NCI-H748 treated with DMSO at 0.1 percent for 48 hours (cell line): ENCODE measurements at places on chromosomes 7 and 10.

DNA sequence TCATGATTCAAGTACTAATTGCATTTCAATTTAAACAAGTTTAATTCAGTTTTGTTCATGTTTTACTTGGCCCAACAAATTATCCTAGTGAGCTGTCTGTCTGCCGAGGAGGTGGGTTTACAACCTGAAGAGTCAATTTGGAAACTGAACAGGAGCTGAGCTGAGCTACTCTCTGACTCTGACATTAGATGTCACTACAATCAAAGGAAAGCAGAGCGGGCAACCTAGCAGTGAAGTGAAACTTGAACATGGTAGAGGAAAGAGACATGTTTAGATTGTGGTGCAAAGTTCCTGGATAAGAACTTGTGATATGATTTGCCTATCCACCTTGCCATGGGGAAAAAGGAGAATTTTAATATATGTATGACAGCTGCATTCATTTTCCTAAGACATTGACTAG is 9.6 kb upstream of the AGR3 start:
- DNase-seq, result peak; percentile 19

GRCh38 chr10:87541114-87541513 is 36.4 kb downstream of the MINPP1 start:
- no peak for DNase-seq

GRCh38 chr10:28400176-28400575 is 97.3 kb upstream of the MPP7 start:
- DNase-seq, result no peak

GRCh38 chr7:143315776-143316175 is at the start of gene CLCN1:
Gene CLCN1 (plus strand): TSS chr7:143316111. CDS start chr7:143316213, 102 bp downstream.
- no peak for DNase-seq

- no peak for DNase-seq
Measured at GRCh38 chr10:92857904-92858514, 9.7 kb downstream of the EXOC6 start.

GRCh38 chr7:21454182-21454581 is 26.3 kb downstream of the SP4 start:
- no peak for DNase-seq

DNA sequence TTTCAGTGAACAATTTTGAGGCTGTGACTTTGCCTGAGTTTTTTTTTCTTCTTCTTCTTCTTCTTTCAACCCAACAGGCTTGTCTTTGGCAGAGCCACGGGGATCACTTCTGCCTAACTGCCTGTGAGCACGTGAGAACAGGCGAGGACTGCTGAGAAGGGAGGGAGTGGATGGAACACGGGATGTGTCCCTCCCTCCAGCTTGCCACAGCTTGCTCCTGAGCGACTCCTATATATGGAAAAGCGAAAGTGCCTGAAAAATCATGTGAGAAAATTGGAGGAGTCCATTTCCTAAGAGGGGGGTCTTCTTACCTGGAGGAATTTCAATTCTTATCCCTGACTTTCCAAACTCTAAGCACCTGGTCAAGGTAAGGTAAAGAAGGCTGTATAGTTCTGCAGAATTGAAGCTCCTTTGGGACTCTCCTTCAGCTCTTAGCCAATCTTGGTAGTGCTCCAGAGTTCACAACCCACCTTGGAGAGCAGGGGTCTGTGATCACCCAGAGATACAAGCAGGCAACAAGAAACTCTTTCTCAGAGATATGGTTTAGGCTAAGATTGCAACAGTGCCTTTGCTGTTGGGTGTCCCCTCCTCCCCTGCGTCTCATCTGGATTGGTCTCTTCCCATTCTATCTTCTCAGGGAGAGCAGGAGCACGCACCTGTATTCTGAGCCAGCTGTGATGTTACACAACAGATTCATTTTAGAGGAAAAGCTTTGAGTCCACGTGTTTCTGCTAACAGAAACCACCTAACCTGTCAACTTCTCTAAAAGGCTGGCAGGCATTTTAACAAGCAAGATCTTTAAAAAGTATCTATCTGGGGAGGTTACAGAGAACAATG is at the start of gene MAT1A:
Gene MAT1A, minus strand, starts transcription at position 208 of the 837 bp plus-strand sequence. CDS start 235 bp downstream, outside the sequence.
- DNase-seq, result peak; percentile 6

- no peak for DNase-seq
Measured at GRCh38 chr7:140143997-140144396, 32.8 kb downstream of the KDM7A start.

- no peak for DNase-seq
Measured at GRCh38 chr10:62266147-62266546, 2.5 kb downstream of the RTKN2 start.

DNA sequence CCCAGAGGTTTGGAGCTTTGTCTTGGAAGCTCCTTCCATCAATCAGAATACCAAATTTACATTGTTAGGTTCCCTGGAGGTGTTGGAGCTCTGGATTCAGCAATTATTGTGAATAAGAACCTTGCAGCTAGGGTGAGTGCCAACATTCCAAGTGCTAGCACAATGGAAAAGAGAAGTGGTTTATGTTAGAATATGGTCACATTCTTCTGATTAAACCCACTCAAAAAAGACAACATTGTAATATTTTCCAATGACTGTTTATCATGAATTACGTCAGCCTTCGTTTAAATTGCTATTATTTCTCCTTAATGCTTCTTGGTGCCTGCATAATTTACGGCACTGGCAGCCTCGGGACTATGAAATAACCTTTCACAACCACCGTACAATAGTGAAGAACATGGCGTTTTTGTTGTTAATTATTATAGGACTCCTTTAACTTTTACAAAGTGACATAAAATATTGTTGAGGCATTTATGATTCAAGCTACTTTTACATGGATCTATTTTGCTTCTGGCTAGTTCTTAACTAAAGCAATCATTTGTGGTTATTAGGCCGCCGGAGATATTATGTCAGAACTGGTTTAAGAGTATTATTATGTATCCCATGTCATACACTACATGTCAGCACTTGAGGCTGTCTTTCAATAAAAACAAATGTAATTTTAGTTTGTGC is 117.7 kb downstream of the ARID5B start:
- DNase-seq, result peak; percentile 5

- DNase-seq, result no peak
Measured at GRCh38 chr7:157318015-157318706, 18.6 kb upstream of the DNAJB6 start.

DNA sequence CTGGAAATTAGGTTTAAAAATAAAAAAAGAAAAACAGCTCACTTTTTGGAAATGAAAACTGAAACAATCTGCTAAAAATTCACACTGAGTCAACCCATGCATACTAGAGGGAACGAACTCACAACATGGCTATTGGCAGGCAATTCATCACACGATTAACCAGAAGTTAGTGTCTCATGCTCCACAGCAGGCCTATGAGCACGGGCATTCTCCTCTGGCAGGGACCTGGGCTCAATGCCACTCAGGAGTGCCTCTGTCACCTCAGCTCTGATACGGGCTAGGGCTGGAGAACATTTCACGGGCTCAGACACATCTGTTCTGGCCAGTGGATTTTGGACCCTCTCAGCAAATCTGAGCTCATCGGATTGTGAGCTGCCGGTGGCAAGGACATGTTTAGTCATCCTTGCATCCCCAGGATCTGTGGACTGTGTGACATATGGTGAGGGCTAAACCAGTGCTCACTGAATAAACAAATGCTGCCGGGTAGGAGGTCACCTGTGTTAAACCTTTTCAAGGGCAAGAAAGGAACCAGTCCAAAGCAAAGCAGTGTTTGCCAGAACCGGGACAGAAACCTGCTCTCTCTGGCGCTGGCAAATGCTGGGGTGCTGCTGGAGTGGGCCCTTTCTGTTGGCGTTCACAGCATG is 40.1 kb downstream of the POLR3A start:
- no peak for DNase-seq

DNA sequence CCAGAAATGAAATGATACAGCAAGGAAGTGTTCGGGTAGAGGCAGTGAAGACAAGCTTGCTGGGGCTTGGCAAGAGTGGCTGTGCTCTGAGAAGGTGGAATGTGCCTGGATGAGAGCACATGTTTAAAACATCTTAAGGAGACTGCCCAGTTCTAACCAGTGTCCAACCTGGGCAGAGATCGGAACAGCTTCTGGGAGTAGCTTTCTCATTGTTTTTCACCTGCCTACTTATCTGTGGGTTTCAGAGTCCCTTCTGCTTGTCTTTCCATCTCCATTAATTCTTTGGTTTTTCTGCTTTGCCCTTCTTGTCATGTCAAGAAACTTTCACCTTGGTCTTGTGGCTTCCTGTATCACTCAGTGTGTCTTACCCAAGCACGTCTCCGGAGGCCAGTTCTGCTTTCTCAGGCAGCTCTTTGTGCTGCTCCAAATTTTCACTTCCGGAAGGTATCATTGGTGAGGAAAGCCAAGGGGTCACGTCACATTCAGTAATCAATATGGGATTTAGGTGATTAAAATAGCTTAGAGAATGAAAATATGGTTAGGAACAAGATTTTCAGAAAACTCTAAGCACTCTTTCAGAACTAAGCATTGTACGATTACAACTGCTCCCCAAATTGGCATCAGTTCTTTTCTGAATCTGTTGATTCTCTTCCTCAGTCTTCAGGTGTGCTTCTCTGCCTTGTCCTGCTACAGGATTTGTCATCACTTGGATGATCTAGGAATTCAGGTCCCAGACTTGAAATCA is 5.5 kb upstream of the LAMB4 start:
- no peak for DNase-seq

DNA sequence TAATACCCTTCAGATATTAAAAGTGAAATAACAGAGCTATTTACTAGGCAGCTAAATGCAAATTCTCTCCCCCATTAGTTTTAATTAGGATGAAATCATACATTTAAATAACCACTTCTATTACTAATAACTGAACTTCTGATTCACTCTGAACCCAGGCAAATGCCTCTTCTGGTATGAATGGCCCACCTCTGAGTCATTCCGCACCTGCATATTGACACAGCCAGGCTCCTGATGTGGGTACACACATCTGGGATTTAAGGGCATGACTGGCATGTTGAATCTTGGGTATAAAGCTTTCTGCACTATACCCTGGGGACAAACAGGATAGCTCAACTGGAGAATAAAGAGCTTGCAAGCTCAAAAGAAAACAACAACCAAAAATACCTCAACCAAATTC is 140.9 kb downstream of the AUTS2 start:
- DNase-seq, result no peak

- no peak for DNase-seq
Measured at GRCh38 chr10:44233561-44234482, 151.1 kb downstream of the CXCL12 start.

DNA sequence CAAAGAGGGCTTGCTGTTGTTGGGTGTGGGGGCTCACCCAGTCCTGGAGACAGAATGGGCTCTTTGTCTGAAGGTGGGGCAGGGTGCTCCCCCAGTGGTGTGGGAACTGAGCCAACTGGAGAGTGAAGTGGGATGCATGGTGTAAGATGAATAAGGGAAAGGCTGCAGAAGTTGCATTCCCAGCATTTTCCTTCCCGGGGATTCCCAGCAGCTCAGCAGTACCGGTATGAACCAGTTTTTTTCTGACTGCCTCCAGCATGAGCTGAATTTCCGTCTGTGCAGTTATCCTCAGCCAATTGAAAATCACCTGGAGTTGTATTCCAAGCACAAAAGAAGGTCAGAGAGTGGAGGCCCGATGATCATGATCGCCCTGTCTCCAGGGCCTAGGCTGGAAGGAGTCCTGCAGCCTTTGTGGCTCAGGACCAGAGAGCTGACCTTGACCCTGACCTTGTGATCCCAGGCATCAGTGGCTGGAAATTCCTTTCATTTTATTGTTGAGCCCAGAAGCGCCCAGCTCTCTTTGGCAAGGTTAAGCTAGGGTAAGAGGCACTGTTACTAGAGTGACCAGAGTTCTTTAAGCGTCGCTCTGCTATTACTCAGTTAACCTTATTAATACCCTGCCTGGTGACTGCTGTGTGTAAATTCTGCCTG is 33.4 kb downstream of the OGDH start:
- DNase-seq, result no peak

- DNase-seq, result no peak
Measured at GRCh38 chr7:151246102-151246850, 2.2 kb downstream of the SMARCD3 start.

- no peak for DNase-seq
Measured at GRCh38 chr10:102776779-102777456, 33.2 kb downstream of the WBP1L start.

GRCh38 chr10:114646426-114646825 is 11.6 kb downstream of the ABLIM1 start:
- no peak for DNase-seq

GRCh38 chr10:118405928-118406327 is 63.8 kb upstream of the FAM204A start:
- no peak for DNase-seq

- DNase-seq, result peak; percentile 99
Measured at GRCh38 chr10:76998451-76998850, 639.2 kb downstream of the KCNMA1 start.

GRCh38 chr10:46536171-46536570 is 20.3 kb downstream of the GPRIN2 start:
- DNase-seq, result no peak

- DNase-seq, result no peak
Measured at GRCh38 chr10:11068861-11069633, 51.4 kb downstream of the CELF2 start.

DNA sequence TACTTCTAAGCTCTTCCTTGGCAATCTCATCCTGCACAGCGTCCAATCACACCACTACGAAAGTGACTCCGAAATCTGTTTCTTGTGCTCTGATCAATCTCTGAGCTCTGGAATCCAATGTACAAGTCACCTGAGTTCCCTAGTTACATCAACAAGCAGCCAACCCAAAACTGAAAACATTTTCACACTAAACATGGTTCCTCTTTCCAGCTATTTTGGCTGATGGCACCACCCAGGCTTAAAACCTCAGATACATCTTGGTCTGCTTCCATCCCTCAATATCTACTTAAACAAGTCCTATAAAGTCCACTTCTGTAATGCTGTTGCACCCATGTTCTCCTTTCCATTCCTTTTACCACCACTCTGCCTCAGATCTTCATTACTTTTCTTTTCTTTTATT is 3.6 kb downstream of the BLOC1S2 start:
- no peak for DNase-seq

DNA sequence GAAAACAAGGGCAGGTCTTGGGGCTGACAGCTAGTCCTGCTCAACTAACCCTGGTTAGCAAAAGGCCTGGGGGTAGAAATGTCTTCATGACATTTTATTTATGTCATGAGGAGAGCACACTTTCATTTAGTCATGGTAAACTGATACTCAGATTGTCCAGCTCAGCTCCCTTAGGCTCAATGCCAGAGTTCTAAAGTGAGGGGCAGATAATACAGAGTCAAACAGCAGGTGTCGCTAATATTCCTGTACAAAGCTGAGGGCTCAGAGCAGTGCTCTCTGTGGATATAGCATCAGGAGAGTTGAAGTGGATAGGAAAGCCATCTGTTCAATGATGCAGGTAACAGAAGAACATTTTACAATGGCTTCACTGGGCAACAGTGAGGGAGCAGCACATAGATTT is 26.8 kb upstream of the CALCR start:
- no peak for DNase-seq
